ENCODE measurements at places on chromosomes 16 and 17.

DNA sequence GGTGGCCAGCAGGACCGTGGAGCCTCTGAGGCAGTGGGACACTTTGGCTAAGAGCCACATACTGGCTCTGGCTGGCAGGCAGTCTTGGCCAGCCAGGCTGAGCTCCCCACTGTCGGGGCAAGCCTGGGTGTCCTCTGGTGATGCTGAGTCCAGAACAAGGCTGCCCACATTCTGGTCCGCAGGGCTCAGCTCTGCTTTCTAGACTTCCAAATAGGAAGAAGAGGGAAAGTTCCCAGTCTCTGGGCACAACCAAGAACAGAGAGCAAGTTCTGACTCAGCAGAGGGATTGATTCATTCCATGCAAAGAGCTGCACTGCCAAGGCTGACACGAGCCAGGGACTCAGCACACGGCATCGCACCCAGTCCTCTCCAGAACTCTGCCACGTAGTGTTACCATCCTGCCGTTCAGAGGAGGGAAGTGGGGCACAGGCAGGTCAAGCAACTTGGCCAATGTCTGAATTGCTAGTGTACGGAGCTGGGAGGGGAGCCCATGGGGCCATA is 58.9 kb downstream of the NOS2 start:
- DNase-seq = no peak

DNA sequence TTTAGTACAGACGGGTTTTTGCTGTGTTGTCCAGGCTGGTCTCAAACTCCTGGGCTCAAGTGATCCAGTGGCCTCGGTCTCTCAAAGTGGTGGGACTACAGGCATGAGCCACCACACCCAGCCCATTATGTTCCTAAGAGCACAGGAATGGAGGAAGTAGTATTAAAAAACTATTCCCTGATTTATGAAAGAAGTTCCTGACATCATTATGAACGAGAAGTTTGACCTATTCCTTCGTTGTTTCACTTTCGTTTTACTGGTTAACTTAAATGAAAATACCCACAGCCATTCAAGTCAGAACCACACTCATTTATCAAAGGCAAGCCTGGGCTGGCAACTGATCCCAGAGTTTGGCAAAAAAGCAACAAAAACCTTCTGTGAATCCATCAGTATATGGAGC is 13.5 kb upstream of the CBX4 start:
- DNase-seq = no peak

GRCh38 chr16:63453261-63453660 is 1417.0 kb upstream of the CDH8 start:
- no peak for DNase-seq

DNA sequence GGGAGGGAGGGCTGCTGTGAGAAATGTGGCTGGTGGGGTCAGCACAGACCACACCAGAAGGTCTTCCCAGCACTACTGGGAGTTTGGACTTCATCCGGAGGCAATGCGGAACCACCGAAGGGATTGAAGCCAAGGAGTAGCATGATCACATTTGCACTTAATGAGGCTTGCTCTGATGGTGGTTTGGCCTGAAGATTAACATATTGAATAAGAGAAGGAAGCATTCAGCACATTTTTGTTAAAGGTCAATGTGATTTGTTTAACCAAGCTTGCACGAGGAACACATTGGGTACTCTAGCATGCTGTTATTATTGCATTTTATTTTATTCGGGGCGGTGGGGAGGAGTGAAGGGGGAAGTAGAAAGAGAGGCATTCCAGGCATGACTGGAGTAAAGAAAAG is 378.6 kb downstream of the UTP18 start:
- no peak for DNase-seq

- DNase-seq = no peak
Measured at GRCh38 chr16:55735120-55735781, 79.5 kb downstream of the SLC6A2 start.

DNA sequence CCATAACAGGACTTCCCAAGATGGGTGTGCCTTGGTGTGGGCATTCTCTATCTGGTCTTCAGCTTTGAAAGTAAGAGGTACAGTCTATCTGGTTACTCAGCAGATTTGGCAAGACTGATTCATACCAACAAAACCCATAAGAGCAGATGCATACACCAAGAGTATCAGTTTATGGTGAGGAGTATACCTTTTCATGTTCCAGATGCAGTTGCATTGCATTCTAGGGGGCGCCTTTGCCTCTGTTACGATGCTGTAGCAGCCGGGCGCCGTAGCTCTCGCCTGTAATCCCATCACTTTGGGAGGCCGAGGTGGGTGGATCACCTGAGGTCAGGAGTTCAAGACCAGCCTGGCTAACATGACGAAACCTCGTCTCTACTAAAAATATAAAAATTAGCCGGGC is 31.1 kb upstream of the CARMIL2 start:
- no peak for DNase-seq

- DNase-seq = no peak
Measured at GRCh38 chr17:31266042-31266441, 31.0 kb downstream of the OMG start.

- peak; percentile 51 for DNase-seq
Measured at GRCh38 chr17:17001874-17002520, 30.1 kb upstream of the TNFRSF13B start.

DNA sequence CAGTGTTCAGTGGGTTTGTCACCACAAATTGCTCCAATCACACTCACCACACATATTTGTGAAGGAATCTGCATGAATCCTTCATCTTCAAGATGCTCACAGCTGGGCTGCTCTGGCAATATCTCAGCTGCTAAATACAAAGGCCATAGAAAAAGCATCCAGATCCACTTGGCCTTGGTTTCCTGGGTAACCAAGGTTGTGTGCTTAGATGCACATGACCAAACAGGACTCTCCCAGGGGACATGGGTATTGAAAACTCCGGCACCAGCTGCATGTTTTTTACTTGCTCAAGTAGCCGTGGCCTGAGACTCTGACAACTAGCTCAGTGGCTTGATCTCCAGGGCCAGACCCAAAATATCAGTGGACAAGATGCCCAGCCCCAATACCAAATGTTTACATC is 131.3 kb downstream of the CBLN1 start:
- DNase-seq = no peak

GRCh38 chr16:78443542-78444364 is 344.3 kb downstream of the WWOX start:
- DNase-seq = no peak

GRCh38 chr16:82119405-82119804 is 50.6 kb downstream of the MPHOSPH6 start:
- no peak for DNase-seq

DNA sequence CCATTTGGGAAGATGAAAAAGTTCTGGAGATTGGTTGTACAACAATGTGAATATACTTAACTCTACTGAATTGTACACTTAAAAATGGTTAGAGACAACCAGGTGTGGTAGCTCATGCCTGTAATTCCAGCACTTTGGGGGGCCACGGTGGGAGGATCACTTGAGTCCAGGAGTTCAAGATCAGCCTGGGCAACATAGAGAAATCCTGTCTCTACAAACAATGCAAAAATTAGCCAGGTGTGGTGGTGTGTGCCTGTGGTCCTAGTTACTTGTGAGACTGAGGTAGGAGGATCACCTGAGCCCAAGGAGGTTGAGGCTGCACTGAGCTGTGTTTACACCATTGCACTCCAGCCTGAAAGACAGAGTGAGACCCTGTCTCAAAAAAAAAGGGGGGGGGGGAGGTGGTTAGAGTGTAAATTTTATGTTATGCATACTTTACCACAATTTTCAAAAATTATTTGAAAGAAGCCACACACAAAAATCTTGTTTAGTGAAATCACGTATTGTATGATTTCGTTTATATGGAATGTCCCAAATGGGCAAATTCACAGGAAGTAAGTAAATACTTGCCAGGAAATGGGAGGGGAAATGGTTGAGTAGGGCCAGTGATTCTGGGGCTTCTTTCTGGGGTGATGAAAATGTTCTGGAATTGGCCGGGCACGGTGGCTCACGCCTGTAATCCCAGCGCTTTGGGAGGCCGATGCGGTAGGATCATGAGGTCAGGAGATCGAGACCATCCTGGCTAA is 37.1 kb upstream of the AMZ2 start:
- no peak for DNase-seq

GRCh38 chr17:43338886-43339516 is 59.8 kb upstream of the ARL4D start:
- peak; percentile 38 for DNase-seq

DNA sequence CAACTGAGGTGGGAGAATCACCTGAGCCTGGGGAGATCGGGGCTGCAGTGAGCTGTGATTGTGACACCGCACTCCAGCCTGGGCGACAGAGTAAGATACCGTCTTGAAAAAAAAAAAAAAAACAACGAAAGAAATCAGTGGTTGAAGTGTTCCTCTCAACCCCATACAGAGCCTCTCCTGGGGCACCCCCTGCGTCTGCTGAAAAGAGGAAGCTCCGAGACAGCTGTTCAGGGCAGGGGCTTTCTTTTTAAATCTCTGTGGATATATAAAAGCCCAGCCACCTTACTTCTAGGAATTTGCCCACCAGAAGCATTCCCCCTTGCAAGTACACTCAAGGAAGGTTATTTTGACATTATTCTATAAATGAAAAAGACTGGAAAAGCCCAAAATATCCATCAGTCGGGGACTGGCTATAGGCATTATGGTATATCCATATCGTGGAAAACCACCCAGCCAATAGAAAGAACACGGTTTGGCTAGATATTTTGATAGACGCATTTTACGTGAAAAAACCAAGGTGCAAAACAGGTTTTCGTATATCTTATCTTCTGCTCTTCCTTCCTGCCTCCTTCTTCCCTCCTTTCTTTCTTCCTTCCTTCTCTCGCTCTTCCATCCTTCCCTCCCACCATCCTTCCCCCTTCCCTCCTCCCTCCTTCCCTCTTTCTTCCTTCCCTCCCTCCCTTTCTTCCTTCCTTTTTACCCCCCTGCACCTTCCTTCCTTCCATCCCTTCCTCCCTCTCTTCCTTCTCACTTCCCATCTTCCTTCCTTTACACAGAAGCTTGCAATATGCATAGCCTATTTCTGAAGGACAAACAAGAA is 9.2 kb upstream of the CCL22 start:
- no peak for DNase-seq

DNA sequence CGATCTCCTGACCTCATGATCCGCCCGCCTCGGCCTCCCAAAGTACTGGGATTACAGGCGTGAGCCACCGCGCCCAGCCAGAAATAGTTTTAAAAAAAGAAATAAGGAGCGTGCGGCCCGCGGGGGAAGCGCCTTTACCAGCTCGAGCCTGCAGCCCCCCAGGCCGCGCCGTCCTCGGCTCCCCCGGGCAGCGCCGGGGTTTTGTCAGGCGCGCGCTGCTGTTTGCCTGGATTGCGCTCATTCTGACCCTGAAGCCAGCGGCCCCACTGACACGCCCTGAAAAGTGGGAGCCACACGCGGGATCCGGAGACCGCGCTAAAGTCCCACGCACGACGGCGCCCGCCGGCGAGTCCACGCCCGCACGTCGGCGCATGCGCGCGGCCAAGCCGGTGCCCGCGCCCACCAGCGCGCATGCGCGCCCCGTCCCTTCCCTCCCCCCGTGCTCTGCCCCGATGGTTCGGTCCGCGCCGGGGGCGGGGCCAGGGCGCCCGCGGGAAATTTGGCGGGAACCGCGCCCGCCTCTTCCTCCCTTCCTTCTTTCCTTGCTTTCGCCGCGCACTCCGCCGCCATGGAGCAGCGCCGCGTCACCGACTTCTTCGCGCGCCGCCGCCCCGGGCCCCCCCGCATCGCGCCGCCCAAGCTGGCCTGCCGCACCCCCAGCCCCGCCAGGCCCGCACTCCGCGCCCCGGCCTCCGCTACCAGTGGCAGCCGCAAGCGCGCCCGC is at the start of gene CDT1:
Gene CDT1, plus strand, starts transcription at position 526 of the 724 bp plus-strand sequence. Its CDS starts 43 bp downstream, at position 569.
- peak; percentile 73 for DNase-seq

DNA sequence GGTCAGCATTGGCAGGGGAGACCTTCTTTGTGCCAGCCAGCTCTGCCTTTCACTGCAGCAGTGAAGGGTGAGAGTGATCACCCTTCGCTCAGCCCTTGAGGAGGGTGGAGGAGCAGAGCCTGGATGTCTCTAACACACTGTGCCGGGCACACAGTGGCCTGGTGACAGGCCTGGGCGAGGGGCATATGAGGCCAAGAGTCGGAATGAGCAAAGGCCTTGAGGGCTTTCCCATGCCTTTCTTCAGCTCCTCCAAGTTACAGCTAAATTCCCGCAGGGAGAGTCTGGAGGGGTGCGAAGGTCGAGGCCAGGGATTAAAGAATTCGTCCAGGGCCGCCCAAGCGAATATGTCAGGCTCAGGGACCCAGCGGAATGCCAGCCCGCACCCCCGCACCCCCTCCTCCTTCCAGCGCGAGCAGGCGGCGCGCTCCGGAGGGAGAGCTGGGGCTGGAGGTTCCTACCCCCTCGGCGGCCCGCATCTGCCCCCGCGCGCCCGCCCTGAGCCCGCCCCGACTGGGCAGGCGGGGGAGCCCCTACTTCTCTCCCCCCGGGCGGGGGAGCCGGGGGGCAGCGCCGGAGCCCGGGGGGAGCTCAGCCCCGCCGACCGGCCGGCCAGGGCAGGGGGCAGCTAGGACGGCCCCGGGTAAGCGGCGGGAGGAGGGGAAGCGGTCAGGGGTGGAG is at the start of gene RASL10B:
Gene RASL10B, plus strand, starts transcription at position 401 of the 678 bp plus-strand sequence. CDS start 3,546 bp downstream, outside the sequence.
- no peak for DNase-seq

DNA sequence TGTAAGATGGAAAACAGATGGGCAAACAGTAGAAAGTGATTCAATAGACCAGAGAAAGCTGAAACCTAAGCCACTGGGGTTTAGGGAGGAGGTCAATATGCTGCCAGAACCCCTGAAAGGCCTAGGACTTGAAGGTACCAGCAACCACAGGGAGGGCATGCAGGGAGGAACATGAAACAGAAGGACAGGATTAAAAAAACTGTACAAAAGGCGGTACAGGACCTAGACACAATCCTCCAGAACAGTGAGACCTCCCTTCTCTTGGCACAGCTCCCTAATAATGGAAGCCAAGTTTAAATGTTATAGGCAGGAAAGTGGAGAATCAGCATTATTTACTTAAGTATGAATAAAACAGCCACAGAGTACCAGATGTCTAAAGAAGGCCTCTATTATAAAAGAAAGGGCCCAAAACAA is 105.5 kb downstream of the SPAG9 start:
- no peak for DNase-seq

DNA sequence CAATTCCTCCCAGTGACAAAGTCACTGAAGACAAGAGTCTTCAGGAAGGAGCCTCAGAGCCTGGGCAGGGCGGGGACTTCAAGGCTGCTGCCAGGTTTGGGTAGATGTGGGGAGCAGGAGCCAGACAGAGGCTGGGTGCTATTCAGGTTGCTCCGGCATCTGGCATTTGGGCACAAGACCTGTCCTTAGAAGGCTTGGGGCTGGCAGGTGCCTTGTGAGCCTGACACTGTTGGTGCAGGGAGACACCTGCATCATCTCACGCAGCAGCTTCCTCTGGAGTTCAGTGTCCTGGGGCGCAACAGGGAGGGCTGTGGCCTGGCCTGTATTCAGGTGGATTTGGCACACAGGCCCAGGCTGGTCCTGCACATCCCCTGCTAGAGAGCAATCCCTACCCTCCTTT is 65.0 kb downstream of the MPRIP start:
- DNase-seq = no peak

DNA sequence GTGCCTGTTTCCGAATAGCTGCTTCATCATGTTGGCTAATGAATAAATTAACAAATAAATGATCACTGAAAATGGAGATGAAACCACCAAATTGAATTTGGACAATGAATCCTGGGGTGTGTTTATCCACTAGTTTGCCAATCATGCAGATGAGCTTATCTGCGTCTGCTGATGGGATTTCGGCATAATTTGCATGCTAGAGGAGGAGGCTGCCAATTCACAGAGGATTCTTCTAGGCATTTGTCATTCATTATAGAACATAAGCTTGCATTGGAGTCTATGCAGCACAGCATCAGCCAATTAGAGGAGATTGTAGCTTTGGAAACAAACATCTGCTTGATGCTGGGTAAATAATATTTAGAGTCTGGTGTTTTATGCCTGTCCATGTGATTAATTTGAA is 123.1 kb downstream of the NPIPB5 start:
- no peak for DNase-seq

GRCh38 chr16:79100447-79100846 is 500.1 kb downstream of the MAF start:
- DNase-seq = no peak
